ENCODE measurements at places on chromosomes 5 and 9.

- no peak for DNase-seq
Observed at GRCh38 chr5:10246761-10247160, 2.9 kb downstream of the ATPSCKMT start.

DNA sequence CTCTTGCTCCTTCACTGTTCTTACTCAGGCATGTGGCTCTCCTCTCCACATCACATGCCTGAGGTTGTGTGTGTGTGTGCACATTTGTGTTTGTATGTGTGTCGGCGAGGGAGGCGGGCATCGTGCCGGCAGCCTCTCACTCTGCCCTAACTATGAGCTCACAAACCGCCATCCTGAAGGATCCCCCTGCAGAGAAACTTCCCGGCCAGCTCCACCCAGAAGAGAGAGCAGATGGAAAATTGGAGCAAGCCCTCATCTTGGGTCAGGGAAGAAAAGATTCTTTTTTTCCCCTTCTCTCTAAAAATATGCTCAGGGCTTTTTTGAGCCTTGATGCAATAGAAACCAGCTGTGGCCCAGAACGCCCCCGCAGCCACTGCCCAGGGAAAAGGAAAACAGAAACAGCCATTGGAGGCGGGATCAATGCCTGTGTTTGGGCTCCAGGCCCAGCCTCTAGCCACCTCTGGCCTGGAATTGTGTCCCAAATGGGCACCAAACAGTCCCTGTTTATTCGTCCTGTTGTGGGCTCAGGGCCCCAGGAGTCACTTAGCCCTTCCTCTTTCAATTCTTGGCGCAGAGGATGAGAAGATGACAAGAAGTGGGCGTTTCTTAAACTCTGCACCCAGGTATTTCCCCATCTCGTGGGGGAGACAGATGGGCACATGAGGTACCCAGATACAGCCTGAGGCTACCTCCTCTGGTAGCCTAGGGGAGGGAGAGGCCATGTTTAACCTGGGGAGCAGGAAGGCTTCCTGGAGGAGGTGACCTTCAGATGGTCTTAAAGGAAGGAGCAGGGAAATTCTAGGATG, 151.5 kb downstream of the RGS3 start:
- no peak for DNase-seq

DNA sequence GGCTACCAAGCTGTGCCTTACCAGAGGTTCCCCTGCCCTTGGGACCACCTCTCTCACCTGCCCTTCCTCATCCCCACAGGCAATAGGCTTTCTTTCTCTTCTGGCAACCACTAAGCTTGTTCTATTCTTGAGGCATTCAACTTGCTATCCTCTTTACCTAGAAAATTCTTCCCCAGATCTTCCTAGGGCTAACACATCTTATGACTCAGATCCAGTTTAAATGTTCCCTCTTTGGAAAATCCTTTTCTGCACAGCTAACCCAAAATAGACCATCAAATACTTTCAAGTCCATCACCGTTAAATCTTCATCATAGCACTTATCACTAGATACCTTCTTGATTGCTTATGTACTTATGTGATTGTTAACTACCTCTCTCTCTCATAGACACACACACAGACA, 93.7 kb downstream of the ENC1 start:
- no peak for DNase-seq

DNA sequence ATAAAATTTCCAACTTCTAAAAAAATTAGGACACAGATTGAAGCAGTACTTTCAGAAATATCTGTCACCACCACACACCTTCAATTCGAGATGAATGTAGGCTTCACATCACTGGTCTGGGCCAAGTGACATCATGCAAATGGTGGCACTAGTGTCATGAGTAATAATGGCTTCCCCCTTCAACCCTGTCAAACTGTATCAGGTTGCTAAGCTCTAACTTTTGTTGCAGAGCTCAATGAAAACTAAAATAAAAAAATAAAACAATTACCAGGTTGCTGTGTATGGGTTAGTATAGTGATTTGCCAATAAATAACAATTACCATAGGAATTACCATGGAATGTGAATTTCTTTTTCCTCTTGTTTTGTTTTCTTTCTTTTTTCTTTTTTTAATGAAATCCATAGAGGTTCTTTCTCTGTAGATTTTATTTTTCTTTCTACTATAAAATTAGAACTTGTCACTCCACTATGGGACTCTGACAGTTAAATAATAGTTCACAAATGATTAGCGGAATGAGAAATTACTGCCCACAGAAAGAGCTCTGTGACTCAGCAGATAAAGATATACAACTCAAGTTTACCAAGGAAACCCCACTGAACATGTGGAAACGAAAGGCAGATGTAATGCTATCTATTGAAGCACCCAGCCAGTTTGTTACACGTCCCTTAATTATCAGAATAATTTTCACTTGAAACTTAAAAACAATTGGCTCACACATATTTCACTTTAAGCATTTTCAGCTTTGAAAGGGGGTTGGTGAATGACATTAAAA, 783.8 kb upstream of the WWC1 start:
- no peak for DNase-seq

DNA sequence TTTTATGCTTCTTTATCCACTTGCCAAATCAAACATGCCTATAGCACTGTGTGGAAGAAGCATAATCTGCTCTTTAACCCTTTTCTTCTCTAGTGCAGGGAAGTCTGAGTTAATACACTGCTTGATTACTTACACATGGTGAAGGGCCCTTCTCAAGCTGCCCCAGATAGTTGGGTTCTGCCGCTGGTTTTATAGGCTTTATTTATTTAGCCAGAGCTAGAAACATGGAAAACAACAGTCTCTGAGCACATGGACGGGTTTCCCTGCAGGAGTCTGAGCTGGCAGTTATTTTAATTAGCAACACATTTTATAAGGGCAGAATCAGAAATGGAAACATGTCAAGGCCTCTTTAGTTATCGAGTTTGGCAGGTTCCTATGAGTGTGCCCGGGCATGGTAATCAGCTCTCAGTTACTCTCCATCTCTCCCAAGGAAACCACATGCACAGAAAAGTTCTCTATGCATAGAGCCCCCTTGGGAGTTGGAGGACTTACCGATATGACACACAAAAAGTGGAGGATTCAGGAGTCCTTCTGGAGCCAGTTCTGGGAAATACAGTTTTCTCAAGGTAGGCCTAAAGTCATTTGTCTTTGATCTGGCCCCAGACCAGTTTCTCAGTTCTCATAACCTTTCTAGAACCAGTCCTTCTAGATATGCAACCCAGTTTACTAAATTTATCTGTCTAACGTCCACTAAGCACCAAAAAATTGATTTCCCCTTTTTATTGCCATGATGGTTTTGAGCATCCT, 564.8 kb downstream of the ACTL7B start:
- no peak for DNase-seq

- DNase-seq, result no peak
Observed at GRCh38 chr5:149808264-149808982, 78.3 kb downstream of the PPARGC1B start.

DNA sequence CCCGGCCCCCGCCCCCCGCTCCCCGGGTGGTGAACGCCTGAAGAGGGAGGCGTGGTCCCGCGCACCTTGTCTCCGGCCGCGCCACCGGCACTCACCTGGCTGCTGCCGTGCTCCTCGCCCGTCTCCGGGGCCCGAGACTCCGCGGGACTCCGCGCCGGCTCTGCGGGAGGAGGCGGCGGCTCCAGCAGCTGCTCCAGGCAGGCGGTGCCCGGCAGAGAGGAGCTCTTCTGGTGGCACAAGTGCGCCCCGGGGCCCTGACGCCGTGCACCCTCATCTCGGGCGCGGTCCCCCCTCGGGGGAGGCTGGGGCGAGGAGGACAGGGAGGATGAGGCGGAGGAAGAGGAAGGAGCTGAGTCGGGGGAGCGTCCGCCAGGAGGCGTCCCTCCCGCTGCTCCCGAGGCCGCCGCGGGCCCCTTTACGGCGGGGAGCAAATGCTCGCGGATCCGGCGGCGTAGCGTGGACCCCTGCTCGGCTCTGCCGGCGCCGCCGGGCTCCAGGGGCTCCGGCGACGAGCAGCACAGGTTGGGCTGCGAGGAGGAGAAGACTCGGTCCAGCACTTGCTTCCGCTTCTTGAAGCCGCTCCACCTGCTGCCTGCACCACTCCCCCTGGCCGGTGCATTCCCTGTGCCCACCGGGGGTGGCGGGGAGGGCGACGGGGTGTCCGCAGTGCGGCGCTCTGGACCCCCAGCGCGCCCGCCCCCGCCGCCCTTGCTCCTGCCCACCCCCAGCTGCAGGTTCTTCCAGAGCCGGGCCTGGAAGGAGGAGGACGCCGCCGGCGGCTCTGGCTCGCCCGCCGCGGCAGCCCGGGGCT, 928 bp downstream of the MCTP1 start:
- DNase-seq, result peak; percentile 40

- no peak for DNase-seq
Observed at GRCh38 chr9:4425319-4426045, 64.8 kb upstream of the SLC1A1 start.

- no peak for DNase-seq
Observed at GRCh38 chr5:65946198-65946745, 19.9 kb downstream of the ERBIN start.

- peak; percentile 12 for DNase-seq
Observed at GRCh38 chr9:112074250-112075008, 100.7 kb downstream of the SUSD1 start.

- DNase-seq, result no peak
Observed at GRCh38 chr5:107485184-107485583, 185.6 kb downstream of the EFNA5 start.

DNA sequence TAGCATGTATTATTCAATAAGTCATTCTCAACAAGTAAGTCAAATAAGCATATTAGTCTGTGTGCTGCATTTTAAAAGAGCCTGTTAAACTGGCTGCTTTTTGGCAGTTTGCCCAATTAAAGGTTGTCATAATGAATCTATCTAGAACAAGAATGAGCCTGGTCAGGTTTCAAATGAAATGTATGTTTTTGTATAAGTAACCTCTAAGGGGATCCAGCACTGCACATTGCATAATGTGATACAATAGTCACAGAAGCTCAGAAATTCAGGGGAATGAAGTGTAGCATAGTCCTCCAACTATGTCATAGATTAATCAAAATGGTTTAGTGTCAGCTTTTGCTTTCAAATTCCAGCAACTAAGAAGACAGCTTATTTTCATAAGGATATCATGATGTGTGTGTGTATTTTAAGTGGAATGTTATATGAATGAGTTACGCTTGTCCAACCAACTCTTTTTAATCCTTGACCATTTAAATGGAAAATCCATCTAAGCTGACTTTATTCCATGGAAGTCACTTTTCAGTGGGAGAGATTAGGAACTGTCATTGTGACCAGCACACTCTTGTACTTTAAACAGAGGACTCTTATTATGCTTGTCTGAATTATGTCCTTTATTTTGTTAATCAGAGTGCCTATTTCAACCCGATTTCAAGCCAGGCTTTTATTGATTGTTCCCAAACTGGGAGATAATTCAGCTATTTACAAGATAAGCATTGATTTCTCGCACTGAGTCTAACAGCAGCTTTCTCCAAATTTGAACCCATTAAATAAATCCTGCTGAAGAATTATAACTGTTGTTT, 283.9 kb upstream of the ADAMTSL1 start:
- DNase-seq, result peak; percentile 19

DNA sequence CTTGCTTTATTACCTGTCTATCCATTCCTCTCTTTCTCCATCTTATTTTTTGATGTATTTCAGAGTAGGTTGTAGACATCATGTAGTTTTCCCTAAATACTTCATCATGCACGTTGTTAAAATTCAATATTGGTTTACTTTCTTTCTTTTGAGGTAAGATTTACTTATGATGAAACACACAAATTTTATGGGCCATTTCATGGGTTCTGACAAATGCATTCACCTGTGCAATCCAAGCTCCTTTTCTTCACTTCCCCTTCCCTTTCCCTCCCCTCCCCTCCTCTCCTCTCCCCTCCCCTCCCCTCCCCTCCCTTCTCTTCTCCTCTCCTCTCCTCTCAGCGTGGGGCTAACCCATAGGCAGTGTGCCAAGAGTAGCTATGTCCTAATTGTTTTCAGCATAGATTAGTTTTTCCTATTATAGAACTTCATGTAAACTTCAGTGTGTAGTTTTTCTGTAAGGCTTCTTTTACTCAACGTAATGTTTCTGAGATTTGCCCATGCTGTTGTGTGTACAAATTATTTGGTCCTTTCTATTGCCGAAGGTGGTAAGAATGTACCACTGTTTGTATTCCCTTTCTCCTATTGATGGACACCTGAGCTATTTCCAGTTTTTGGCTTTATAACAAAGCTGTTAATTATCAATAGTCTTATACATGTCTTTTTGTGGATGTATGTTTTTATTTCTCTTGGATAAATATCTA, 92.9 kb upstream of the CLINT1 start:
- no peak for DNase-seq

DNA sequence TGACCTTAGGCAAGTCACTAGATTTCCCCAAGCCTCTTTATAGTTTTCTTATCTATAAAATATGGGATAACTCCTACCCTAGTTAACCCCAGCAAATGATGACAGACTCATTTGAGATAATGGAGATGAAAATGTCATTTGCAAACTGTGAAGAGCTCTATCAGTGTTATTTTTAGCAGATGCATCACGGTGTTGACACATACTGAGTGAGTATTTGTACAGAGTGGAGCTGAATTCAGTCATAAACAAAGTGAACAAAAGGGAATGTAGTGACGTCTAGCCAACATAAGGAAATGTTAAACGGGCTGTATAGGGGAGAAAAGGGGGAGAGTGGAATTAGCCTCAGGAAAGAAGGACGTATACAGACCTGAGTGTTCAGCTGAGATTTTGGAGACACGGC, 75.9 kb downstream of the NMUR2 start:
- DNase-seq, result peak; percentile 88

DNA sequence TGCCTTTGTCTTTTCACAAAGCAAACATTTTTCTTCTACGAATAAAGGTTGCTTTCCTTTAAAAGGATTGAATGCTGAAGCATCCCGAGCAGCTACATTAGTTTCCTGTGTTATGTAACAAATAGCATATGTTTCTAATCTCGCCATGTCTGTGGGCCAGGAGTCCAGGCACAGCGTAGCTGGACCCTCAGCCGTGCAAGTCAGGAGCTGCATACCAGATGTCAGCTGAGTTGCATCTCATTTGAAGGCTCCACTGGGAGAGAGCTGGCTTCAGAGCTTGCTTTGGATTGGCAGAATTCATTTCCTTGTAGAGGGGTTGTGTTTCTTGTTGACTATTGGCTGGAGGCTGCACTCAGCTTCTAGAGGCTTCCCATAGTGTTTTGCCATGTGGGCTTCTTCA, 16.0 kb upstream of the GOLPH3 start:
- no peak for DNase-seq

GRCh38 chr5:138177941-138178515, 402 bp downstream of the BRD8 start:
- no peak for DNase-seq

GRCh38 chr5:135739383-135739981, 95.0 kb upstream of the SLC25A48 start:
- DNase-seq, result no peak

DNA sequence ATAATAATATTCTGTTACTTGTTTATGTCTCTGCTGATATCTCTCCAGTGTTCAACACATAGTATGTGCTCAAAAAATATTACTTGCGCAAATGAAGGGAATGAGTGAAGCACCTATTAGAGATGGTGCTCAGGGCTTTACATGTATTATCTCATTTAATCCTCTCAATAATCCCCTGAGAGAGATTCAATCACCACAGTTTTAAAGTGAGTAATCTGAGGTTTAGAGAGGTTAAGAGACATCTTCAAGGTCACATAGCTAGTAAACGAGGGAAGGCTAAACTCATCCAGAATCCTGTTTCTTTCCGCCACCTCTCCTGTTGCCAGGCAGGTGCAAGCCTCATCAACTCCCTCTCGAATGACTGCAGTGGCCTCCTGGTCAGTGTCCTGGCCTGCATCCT, 82.0 kb downstream of the UGCG start:
- DNase-seq, result no peak

- no peak for DNase-seq
Observed at GRCh38 chr5:96483878-96484277, 50.8 kb upstream of the PCSK1 start.

- DNase-seq, result no peak
Observed at GRCh38 chr5:43231977-43232376, 40.0 kb downstream of the NIM1K start.

GRCh38 chr9:20551835-20552234, 70.5 kb downstream of the MLLT3 start:
- DNase-seq, result no peak

Data from NCI-H774 (cell line).